MM.1S (cell line): ENCODE measurements at places on chromosomes 3 and 15.

DNA sequence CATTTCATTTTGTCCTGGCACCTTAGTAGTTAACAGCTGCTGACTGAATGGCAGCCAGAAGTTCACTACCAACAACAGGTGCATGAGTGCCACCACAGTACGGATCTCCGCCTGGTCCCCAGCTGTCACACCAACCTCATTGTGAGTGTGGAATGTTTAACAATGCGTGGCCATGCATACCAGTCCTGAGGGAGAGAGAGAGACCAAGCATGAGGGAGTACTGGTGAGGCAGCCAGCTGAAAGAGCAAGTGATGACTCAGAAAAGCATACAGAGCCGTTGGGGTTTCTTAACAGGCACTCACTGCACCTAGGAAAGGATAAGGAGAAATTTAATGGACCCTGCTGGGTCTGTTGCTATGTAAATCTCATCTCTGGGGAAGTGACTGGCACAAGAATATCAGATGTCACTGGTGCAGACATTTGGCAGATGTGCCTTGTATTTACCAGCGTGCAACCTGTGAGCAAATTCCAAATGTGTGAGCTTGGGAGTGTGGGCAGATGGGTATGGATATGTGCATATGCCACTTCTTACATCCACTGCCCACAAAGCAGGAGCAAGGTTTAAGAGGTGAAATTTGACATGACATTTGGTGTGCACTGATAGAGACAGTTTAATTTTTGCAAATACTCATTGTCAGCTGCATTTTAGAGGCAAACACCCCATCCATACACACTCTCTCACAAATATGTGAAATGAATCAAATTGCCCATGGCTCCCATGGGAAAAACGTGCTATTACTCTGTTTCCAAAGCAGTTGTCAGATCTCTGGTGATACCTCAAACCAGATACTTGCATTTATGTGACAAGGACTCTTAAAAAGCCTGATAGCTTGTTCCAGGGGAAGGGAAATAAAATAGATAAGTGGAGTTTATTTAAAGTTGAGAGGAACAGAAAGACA, 245.2 kb upstream of the ARPP21 start:
- no peak for DNase-seq

DNA sequence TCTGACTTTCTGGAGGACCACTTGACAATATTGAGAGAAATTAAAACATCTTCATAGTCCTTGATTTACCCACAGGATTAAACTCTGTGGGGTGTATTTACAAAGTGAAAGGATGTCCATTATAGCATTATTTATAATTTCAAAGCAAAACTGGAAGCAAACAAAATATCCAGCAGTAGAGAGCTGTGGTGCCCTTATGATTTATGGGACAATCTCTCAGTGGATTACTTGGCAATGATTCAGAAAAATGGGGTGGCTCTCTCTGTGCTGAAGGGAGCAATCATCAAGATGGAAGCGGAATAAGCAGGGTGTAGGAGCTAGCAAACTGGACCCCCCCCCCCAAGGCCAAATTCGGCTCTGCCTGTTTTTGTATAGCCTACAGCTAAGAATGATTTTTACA, 9.0 kb downstream of the PPCDC start:
- no peak for DNase-seq

DNA sequence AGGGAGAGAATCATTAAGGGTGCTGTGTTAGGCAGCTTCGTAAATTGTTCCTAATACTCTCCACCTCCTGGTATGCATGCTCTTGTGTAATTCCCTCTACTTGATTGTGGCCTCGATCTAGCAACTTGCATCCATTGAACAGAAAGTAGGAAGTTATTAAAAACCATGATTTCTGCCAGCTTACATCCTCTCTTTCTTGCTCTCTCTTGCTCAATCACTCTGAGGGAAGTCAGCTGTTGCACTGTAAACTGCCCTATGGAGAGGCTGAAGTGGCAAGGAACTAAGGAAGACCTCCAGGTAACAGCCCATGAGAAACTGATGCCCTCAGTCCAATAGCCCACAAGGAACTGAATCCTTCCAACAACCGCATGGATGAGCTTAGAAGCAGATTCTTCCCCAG, 92.6 kb downstream of the ERC2 start:
- DNase-seq = no peak

DNA sequence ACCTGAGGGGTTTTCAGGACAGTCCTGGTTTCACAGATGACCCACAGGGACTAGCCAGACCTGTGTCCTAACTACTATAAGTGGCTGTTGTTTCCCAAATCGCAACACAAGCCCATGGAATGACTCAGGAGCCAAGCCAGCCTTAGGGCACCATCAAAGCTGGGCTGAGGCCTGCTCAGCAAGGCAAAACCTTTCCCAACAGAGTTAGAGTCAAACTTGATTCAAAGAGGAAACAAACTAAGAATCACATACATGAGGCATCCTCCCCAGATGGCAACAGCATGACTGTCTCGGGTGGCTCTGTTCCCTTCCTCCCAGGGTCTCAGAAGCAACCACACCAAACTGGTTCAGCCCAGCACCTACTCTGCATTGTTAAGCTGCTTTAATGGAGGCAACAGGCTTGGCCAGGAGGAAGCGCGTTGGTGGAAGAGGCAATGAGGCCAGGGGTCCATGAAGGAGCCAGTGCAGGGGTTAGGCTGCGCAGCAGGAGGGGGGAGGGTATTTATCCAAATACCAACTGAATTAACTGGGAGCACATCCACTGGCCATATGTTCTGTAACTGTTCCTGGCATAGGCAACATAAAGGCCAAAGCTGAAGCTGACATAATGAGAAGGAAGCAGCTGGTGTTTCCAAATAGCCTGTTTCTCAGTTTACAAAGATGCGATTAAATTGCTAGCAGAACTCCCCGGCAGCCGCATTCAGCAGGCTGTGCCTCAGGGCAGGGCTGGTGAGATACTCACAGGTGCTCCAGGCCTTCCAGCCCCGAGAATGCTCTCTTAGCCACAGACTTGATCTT, 102.4 kb downstream of the LRIG1 start:
- no peak for DNase-seq

GRCh38 chr15:86154705-86155104, 75.0 kb downstream of the AGBL1 start:
- no peak for DNase-seq

- DNase-seq = no peak
Measured at GRCh38 chr3:95797081-95797480, 1017.3 kb upstream of the EPHA6 start.

DNA sequence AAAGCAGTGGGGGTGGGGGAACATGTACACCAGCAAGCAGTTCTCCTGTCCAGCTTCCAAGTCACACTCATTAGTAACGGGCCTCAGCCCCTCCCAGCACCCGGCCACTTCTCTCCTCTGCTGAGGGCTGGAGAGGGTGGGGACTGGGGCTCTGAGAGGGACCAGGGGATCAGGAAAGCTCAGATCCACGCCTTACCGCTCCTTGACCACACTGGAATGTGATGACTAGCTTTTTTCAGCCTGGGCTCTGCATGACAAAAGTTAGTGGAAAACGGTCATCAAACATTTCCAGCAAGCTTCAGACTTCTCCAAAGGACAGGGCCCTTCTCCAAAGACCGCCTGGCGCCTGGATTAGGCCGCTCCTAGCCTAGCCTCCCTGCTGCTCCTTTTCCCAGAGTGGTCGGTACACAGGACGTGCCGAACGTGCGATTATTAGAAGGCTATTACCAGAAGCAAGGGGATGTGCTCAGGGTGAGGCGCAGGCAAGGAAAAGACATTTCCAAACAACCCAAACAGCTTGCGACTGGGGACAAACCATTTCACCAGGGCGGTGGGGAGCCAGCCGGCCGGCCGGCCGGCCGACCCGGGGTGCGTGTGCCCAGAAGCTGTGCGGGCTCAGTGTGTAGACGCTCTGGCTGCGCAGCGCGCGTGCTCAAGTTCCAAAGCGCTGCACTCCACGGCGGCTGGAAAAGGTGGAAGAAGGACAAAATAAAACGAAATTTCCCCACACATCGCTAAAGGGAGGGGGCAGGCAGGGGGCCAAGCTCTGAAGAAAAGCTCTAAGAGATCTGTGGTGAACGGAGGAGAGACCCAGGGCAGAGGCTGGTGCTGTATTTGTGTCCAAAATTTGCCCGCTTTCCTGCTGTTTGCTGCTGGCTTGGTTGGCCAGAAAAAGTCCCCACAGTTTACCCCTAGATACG, 51.0 kb upstream of the SSR3 start:
- DNase-seq = no peak

DNA sequence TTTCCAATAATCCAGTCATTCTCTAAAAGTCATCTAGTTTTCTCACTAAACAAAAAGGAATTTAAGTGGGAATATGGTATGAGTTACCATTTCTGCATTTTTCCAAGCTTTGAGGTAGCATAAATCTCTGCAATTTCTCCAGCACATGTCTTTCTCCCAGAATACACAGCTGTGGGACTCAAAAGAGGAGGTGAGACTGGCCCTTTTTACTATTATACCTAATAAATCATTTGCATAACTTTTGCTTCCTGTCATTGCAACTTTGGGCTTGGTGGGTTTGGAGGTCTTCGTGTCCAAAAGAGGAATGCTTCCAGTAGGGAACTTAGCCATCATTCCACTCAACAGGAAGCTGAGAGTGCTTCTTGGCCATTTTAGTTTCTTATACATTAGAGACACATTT, 94.8 kb downstream of the FMN1 start:
- DNase-seq = no peak

GRCh38 chr3:127038923-127039581, 56.1 kb downstream of the PLXNA1 start:
- DNase-seq = no peak

DNA sequence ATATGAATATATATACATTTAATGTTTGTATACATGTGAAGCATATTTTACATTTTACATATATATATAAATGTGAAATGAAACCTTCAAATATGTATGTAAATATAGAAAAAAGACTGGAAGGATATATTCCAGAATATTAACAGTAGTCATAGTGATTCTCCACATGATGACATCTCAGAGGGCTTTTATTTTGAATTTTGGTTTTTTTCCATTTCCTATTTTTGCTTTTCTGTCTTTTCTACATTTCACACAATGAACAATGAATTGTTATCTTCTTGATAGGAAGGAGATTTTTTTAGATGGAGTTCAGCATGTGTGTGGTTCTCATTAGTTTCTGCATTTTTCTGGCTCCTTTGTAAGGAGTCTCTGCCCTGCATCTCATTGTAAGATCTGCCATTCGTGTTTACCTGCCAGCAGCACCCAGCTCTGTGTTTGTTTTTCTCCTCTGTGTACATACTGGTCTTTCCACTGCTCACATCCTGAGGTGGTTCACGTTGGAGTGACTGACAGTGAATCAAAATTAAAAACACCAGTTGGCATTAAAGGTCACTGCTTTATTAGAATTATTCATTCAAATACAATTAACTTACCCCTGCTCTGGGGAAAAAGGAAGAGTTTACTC, 425.3 kb upstream of the MDFIC2 start:
- DNase-seq = no peak
